Vein endothelial cell (primary cell): ENCODE measurements at places on chromosomes 11 and 22. TPM values are rescaled to one million over a fixed set of nuclear protein-coding genes. Genes with fewer than 3 reads are reported as not detected.

Gene BATF2
- 0.38 and 0.98 TPM in 2 replicates for total RNA-seq

Gene KRTAP5-10
- not detected in 2 replicates for total RNA-seq

Gene FOLR3
- total RNA-seq, result not detected in 2 replicates

Gene TRIM66
- 5.6 and 5.7 TPM in 2 replicates for total RNA-seq

Gene RASD2
- total RNA-seq, result not detected in 2 replicates

Gene TRPC6
- total RNA-seq, result under 0.01 and 0.10 TPM in 2 replicates

Gene LMO2
- total RNA-seq, result 43.8 and 50.6 TPM in 2 replicates

Gene RAB38
- total RNA-seq, result 2.0 and 5.2 TPM in 2 replicates

Gene ANO5
- 0.38 and 0.65 TPM in 2 replicates for total RNA-seq

Gene RIC3
- total RNA-seq, result not detected in 2 replicates

Gene SLCO2B1
- 0.57 and 0.65 TPM in 2 replicates for total RNA-seq

Gene CFAP300
- 0.33 and 0.57 TPM in 2 replicates for total RNA-seq

Gene SCN4B
- total RNA-seq, result under 0.01 TPM in 2 replicates

Gene MOGAT2
- not detected in 2 replicates for total RNA-seq

Gene CALCA
- not detected in 2 replicates for total RNA-seq

Gene SCGB2A2
- not detected in 2 replicates for total RNA-seq

Gene ST14
- total RNA-seq, result under 0.01 TPM in 1 of 2 replicates, not detected in the other

Gene NRIP3
- total RNA-seq, result 6.9 and 10.3 TPM in 2 replicates

Gene LRRC4C
- not detected in 2 replicates for total RNA-seq

Gene CTSF
- 14.5 and 26.8 TPM in 2 replicates for total RNA-seq

Gene FZD4
- 135 and 200 TPM in 2 replicates for total RNA-seq

Gene SMTNL1
- total RNA-seq, result not detected in 2 replicates

Gene SHANK2
- 0.19 TPM in 1 of 2 replicates, not detected in the other for total RNA-seq

Gene TLCD5
- 5.2 and 6.6 TPM in 2 replicates for total RNA-seq

Gene TMA7B
- total RNA-seq, result not detected in 2 replicates

Gene KCNJ1
- 0.33 TPM in 1 of 2 replicates, not detected in the other for total RNA-seq

Gene PAK1
- total RNA-seq, result 0.86 and 0.98 TPM in 2 replicates

Gene SAA1
- total RNA-seq, result not detected in 2 replicates

Gene FBLN1
- 0.29 and 0.65 TPM in 2 replicates for total RNA-seq

Gene YPEL4
- under 0.01 and 0.29 TPM in 2 replicates for total RNA-seq

Gene KRTAP5-7
- not detected in 2 replicates for total RNA-seq

Gene OLFML1
- not detected in 2 replicates for total RNA-seq

Gene USH1C
- not detected in 2 replicates for total RNA-seq

Gene TMPRSS4
- not detected in 2 replicates for total RNA-seq

Gene NDUFV1
- 161 and 225 TPM in 2 replicates for total RNA-seq

Gene GPR83
- not detected in 2 replicates for total RNA-seq

Gene TRIM6
- 2.1 and 2.3 TPM in 2 replicates for total RNA-seq

Gene MRGPRX3
- not detected in 2 replicates for total RNA-seq

Gene CSRP3
- total RNA-seq, result not detected in 2 replicates

Gene SLC37A4
- total RNA-seq, result 17.7 and 27.4 TPM in 2 replicates

Gene C11orf42
- total RNA-seq, result not detected in 2 replicates

Gene SCUBE2
- total RNA-seq, result 0.38 and 0.65 TPM in 2 replicates

Gene APOL5
- not detected in 2 replicates for total RNA-seq

Gene MGAT3
- not detected in 2 replicates for total RNA-seq

Gene APOBEC3H
- total RNA-seq, result 0.29 and 0.33 TPM in 2 replicates

Gene SYCE3
- not detected in 2 replicates for total RNA-seq

Gene SEC14L2
- total RNA-seq, result 26.8 and 34.2 TPM in 2 replicates

Gene DEPDC7
- 0.10 TPM in 1 of 2 replicates, not detected in the other for total RNA-seq

Gene NNMT
- 153 and 330 TPM in 2 replicates for total RNA-seq

Gene OR2D2
- total RNA-seq, result 0.48 TPM in 1 of 2 replicates, not detected in the other

Gene VWCE
- total RNA-seq, result 4.6 and 9.8 TPM in 2 replicates

Gene ARHGAP8
- 0.33 and 0.38 TPM in 2 replicates for total RNA-seq

Gene LZTR1
- 46.8 and 62.4 TPM in 2 replicates for total RNA-seq

Gene OR5P2
- 0.33 TPM in 1 of 2 replicates, not detected in the other for total RNA-seq

Gene TBX10
- total RNA-seq, result not detected in 2 replicates

Gene LDHAL6A
- not detected in 2 replicates for total RNA-seq
